ENCODE measurements at places on chromosomes 13 and 19.

DNA sequence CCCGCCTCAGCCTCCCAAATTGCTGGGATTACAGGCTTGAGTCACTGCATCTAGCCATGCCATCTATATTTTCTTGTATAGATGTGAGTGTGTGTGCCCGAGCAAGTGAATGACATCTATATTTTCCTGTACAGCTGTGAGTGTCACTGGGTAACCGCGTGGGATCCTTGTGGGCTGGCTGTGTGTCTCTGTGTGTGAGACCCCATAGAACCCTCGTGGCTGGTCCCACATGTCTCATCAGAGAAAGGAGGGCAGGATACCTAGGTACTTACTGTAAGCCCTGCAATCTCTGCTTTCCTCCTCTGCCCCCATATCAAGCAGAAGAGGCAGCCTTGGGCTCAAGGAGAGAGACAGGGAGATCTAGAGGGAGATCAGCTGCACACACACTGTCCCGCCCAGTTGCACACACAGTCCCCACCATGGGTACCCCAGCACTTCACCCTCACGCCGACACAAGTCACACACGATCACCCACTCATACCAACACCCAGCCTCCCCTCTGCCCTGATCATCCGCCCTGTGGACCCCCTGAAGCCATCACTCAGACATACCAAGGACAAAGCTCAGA is 655 bp downstream of the DENND1C start:
- no peak for DNase-seq

GRCh38 chr13:113588394-113589111 is 4.0 kb downstream of the TFDP1 start:
- no peak for DNase-seq

GRCh38 chr13:110392510-110393240 is 85.6 kb downstream of the COL4A2 start:
- DNase-seq: no peak

DNA sequence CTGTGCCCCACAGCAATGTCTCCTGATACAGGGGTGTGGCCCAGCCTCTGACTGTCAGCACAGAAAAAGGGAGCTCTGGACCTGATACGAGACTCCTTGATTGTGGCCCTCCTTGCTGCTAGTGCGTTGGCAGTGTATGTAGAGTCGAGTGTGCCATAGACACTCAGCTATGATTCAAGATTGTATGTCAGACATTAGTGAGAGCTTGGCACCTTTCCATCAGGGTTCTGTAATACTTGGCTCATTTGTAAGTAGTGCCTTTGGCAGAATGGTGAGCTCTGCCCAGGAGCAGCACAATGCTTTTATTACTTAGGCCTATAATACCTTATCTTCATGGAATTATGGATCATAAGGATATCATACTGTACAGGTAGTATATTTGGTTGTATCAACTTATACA is 83.4 kb downstream of the ATP8A2 start:
- no peak for DNase-seq

DNA sequence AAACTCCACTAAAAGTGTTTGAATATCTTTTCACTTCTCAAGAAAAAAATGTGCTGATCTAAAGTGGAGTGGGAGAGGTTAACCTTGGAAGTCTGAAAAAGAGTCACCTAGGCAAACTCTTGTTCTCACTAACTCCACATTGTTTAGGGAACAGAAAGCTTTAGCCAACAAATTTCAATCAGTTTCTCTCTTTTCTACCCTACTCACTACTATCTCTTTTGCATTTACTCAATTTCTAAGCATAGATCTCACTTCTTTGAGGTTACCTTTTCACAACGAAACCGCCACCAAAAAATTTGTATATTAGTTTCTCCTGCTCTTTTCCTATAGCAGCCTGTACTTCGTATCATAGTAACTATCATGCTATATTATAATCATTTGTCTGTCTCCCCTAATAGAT is 6.3 kb downstream of the NHLRC3 start:
- DNase-seq: no peak

DNA sequence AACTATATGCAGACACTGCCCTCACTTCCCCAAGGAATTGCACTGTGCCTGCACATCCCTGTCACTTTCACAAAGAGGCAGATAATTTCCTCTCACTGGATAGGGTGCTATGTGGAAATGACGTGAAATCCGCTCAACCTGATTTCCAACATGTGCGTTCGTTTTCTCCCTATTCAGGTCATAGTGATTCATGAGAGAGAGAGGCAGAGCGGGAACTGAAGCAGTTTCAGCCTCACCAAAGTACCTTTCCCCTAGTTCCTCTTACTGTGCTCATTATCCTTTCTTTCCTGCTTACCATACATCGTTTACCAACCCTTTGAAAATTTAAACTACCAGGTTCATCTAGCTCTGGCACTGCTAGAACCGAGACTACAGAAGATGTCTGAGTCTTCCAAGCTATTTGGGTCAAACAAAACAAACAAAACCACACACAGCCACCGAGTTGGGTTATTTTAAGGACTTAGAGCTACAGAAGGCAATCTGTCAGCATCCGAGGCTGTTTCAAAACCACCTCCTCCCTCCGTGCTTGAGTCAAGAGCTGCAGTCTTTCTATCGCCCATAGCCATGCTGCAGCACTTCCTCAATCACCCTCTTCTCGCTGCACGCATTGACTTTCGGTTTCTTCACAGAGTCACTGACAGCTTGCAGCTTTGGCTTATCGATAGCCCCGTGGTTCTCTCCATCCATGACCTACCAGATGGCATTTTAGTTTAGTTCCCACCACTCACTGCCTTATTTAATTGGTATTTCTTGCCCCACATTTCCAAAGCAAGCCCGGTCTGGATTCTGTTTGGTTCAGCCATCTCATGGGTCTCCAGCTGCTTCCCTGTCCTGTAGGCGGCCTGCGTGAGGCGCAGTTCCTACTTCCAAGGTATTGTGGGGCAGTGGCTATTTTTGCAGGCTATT is 1395.8 kb downstream of the EFNB2 start:
- peak; percentile 28 for DNase-seq

- DNase-seq: no peak
These were observed 420.5 kb downstream of the FGF9 start for GRCh38 chr13:22091222-22091970.

DNA sequence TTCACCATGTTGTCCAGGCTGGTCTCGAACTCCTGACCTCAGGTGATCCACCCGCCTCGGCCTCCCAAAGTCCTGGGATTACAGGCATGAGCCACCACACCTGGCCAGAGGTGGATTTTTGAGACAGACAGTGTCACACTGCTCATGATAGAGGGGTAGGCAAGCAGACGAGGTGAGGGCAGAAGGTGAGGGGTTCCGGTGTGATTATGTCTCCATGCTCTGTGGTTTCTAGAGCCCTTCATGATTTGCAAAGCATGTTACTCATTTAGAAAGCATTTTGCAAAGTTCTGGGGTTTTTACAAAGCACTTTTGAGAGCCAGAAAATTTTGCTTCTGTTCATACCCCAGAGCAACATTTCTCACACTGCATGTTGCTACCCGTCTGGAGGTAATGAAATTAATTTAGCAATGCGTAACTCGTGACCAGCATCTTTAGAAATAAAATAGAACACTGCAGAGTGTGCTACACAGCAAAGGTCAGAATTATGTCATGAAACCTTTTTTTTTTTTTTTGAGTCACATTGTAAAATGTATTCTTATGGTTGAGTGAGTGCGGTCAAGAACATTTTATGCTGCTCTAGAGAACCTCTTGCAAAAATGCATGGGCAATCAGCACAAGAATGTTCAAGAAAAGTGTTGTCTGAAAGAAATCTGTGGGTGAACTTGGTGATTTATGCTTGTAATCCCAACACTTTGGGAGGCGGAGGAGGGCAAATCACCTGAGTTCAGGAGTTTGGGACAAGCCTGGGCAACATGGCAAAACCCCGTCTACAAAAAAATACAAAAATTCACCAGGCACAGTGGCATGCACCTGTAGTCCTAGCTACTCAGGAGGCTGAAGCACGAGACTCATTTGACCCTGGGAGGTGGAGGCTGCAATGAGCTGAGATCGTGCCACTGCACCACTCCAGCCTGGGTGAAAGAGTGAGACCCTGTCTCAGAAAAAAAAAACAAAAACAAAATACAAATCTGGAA is 58.0 kb downstream of the MAP4K1 start:
- no peak for DNase-seq

DNA sequence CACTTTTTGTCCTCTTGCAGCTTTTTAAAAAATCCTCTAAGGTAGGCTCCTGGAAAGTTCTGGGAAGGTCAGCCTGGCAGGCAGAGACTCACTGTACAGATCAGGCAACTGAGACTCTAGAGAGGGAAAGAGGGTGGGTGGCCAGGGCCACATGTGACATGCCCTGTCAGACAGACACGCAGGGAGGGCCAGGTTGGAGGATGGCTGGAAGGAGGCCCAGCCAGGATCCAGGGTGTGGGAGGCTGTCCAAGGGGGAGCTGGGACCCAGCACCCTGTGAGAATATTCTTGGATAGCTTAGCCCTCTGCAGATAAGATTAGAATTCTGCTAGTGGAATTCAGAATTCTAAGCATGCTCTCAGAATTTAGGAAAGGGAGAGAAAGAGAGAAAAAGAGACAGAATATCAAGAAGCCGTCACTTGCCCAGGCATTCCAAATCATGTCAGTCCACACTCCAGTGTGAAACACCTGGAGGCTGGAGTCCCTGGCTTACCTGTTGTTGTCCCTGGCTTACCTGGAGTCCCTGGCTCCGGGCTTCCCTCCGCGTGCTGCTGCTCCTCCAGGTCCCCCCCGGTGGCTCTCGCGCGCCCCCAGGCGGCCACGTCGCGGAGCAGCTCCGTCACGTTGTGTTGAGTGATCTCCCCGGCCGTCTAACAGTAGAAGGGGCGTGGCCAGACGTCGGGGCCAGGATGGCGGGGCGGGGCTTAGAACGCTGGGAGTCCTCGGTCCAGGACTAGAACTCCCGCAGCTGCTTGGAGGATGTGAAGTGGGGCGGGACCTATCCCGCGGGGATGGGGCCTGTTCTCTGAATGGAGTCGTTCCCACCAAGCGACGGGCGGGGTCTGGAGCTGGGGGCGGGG is 2.8 kb upstream of the TNNI3 start:
- DNase-seq: peak; percentile 65

DNA sequence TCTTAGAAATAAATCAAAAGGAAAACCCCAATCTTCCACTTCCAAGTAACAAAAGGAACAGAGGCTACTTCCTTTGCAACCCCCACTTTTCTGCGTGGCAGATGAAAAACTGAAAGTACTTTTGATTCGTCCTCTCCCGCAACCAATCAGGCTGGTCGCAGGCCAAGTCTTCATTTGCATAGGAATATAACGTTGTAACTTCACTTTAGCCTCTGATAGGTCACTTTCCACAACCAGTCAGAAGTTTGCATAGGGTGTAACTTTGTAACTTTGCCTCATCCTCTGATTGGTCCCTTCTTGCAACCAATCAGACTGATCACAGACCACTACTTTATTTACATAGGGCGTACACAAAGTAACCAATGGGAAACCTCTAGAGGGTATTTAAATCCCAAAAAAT is 37.2 kb downstream of the TGDS start:
- no peak for DNase-seq

- DNase-seq: no peak
These were observed 154.0 kb downstream of the NALCN start for GRCh38 chr13:101262306-101262705.

DNA sequence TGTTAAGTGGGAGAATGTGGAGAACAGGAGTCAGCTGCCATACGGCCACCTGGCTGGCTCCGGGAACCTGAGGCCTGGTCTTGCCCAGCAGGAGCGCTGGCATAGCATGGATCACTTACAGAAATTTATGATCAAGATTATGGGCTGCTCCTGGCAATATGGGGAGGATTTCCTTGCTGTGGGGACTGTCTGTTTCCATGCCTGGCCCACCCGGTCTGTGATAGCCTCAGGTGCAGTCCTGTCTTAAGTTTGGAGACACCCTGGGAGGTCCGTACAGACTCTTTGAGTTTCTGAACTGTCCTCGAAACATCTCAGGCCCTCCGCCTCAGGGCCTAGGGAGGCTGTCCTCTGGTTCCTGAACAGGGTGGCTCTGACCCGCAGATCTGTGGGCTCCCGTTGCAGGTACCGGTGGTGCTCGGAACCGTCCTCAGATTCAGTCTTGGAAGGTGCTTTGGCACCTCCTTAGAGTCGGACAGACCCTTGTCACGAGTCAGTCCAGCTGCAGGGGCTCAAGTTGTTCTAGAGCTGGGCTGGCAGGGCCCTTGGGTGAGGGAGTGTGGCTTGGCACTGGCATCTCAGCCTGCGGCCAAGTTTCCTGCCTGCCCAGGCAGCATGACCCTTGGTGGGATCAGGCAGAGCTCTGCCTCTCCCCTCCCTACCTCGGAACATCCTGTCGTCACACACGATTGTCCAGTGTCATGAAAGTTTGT is 4.9 kb downstream of the TFDP1 start:
- no peak for DNase-seq

- no peak for DNase-seq
These were observed 3.9 kb downstream of the PRRG2 start for GRCh38 chr19:49585023-49585422.

- DNase-seq: no peak
These were observed 154.2 kb downstream of the LHFPL6 start for GRCh38 chr13:39448834-39449233.
